ENCODE measurements at places on chromosomes 1 and 21.

- no peak for DNase-seq
These were observed 8.1 kb downstream of the COL18A1 start for GRCh38 chr21:45412909-45413611.

DNA sequence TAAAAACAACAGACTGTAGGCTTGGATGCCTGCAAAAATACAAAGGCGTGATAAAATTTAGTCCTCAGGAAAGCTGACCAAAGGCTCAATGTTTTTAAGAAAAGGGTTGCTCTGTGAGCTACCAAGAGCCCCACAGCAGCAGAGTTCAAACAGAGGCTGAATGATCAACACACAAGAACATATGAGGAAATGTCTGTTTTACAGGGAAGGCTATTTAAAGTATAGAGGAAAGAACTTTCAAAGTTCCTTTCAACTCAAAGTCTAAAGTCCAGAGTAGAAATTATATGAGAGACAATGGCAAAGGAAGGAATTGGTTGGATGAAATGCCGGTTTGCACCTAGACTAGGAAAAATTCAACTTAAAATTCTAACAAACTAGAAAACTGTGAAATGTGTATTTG, 8.6 kb downstream of the CLSTN1 start:
- no peak for DNase-seq

- DNase-seq: no peak
These were observed 246.6 kb upstream of the ADGRL2 start for GRCh38 chr1:81554108-81554507.

GRCh38 chr1:103256490-103256889, 148.2 kb upstream of the COL11A1 start:
- no peak for DNase-seq

- no peak for DNase-seq
These were observed 7.7 kb upstream of the HLCS start for GRCh38 chr21:36973986-36974850.

- DNase-seq: no peak
These were observed 216.3 kb upstream of the FAM78B start for GRCh38 chr1:166383137-166383536.

- DNase-seq: no peak
These were observed 37.0 kb downstream of the BACH1 start for GRCh38 chr21:29335720-29336119.

DNA sequence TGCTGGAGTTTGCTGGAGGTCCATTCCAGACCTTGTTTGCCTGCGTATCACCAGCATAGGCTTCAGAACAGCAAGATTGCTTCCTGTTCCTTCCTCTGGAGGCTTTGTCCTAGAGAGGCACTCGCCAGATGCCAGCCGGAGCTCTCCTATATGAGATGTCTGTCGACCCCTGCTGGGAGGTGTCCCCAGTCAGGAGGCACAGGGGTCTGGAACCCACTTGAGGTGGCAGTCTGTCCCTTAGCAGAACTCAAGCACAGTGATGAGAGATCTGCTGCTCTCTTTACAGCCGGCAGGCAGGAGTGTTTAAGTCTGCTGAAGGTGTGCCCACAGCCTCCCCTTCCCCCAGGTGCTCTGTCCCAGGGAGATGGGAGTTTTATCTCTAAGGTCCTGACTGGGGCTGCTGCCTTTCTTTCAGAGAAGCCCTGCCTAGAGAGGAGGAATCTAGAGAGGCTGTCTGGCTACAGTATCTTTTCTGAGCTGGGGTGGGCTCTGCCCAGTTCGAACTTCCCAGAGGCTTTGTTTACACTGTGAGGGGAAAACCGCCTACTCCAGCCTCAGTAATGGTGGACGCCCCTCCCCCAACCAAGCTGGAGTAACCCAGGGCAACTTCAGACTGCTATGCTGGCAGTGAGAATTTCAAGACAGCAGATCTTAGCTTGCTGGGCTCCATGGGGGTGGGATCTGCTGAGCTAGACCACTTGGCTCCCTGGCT, 205.0 kb downstream of the GPR52 start:
- DNase-seq: no peak

DNA sequence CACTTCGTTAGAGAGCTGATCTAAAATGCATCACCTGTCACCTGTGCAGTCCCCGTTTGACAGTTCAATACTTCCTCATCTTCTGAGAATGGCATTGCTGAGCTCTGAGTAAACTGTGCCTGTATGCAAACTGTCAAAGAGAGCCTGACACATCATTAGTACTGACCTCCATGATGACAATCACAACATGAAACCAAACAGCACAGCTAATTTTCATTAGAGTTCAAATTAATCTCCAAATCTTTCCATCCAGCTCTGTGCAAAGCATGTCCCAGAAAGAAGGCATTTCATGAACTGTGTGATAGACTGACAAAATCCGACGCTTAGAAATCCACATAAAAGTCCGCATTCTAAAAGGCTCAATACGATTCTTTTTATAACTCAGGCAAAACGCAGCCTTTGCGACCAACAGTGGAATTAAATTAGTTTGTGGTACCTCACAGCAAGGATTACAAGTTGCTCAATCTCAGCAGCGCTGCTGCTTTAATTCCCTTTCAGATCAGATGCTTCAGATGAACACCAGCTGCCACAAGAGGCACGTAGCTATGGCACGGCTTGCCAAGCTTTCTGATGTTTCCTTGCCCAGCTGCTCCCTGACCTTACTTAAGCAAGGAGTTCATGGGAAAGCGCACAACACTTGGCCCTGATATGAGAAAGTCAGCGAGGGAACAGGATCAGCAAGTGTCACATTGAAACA, 765.5 kb upstream of the PRMT6 start:
- DNase-seq: no peak
